ENCODE measurements at places on chromosomes 13 and 19.

DNA sequence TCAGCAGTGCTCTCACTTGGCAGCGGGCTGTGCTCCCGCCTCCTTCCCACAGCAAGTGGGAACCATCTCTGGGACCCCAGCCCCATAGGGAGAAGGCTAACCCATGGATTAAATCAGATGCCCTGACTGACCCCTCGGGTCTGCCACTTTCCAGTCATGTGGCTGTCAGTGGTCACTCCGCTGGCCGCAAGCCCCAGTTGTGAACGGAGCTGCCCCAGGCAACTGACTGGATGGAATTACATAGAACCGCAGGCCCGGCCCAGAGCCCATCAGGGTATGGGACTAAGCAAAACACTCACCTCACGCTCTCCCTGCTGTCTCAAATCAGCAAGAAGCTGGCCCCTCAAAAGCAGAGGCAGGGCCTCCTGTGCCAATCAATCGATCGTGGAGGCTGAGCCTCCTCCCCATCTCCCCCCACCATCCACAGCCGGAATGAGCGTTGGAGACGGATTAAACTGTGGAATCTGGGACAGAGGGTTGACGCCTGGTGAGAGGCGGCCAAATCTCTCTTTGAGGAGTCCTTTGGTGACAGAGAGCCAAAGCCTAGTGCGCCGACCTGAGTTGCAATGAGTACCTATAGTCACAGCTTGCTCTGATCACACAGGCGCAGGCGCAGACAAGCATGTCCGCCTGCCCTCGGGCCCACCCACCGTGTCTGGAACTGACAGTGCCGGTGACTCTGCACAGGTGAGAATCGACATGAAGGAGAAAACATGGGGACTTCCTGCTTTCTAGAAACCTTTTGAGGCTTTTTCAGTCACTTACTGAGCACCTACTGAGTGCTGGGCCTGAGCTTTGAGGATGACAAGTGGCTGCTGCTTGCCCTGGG lies 38.7 kb downstream of the PBX4 start:
- no peak for DNase-seq

DNA sequence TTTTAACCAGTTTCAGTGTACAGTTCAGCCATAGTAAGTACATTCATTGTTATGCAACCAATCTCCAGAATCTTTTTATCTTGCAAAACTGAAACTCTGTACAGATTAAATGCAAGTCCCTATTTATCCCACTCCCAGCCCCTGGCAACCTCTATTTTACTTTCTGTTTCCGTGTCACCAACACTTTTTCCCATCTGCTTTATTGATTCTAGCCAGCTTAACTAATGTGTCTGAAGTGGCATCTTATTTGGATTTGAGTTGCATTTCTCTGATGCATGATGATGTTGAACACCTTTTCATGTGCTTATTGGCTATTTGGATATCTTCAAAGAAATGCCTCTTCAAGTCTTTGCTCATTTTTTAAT lies 18.9 kb downstream of the SPATA13 start:
- no peak for DNase-seq

DNA sequence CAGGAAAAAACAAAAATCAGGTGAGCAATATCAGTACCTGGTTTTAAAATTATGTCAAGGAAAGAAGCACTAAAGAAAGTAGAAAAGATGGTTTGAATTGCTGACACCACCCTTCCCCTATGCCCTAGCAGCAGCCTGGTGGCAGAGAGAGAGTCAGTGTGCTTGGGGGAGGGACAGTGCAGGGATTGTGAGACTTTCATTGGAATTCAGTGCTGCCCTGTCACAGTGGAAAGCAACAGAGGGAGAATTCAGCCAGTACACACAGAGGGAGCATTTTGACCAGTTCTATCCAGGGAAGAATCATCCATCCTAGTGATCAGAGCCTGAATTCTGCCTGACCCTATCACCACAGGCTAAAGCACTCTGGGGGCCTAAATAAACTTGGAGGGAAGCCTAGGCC lies 222.4 kb upstream of the PCDH17 start:
- no peak for DNase-seq

GRCh38 chr13:44752164-44752563 lies 176.0 kb upstream of the TSC22D1 start:
- DNase-seq: no peak

DNA sequence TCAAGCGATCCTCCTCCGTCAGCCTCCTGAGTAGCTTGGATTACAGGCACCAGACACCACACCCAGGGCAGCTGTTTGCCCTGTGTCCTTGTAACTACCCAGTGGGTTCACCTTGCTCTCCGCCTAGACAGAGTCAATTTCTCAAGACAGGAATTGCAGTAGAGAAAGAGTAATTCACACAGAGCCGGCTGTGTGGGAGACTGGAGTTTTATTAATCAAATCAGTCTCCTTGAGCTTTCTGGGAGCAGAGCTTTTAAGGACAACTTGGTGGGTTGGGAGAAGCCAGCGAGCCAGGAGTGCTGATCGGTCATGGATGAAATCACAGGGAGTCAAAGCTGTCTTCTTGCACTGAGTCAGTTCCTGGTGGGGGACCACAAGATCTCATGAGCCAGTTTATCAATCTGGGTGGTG lies 20.6 kb upstream of the ADGRE1 start:
- DNase-seq: no peak

DNA sequence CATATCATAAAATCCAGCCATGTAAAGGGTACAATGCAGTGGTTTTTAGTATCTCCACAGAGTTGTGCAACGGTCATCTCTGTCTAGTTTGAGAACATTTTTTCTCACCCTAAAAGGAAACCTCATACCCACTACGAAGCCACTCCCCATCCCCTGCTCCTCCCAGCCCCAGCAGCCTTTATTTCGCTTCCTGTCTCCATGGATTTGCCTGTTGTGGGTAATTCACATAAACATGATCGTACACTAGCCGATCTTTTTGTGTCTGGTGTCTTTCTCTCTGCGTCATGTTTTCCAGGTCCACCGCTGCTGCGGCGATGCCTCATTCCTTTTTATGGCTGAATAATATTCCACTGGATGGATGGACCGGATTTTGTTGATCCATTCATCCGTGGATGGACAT lies 28.6 kb downstream of the BICRA start:
- DNase-seq: no peak

- no peak for DNase-seq
These were observed 73.5 kb upstream of the IRS2 start for GRCh38 chr13:109859898-109860297.
